ENCODE measurements at places on chromosomes 11 and 22.
A peak's percentile ranks its signal among the peaks of the same experiment; 100 is the strongest.

- no peak for DNase-seq
Observed at GRCh38 chr11:1230456-1231395, 7.9 kb downstream of the MUC5B start.

DNA sequence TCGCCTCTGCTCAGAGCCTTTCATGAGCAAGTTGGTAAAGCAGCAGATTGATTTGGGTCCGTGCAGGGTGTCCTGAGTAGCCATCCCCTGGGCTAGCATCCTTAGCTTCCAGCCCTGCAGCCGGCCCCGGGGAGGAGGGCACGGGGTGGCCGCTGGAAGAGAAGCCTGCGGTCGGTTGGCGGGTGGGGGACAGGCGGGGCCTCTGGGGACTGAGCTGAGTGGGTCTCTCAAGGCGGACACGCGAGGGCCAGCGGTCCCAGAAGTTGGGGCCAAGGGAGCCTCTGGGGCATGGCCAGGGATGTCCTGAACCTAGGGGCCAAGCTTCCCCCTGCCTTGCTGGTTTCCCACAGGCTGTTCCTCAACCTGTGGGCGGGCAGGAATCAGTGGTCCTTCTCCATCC, 143.0 kb downstream of the TBC1D22A start:
- DNase-seq = no peak

DNA sequence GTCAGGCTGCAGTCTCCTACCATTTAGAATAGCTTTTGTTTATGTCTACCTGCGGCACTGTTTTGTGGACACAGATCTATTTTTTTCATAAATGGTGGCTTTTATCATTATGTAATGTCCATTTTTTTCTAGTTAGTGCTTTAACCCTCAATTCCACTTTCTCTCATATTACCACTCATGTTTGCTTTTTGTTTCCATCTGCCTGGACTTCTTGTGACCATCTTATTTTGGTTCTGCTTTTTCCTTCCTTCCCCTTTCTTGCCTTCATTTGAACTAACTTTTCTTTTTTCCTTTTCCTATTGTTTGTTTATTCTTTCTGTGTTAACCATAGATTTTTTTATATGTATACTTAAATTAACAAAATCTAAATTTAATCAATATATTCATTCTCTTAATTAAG, 98.5 kb upstream of the SLC22A12 start:
- DNase-seq = no peak

- no peak for DNase-seq
Observed at GRCh38 chr22:18154821-18155390, 4.9 kb downstream of the USP18 start.

- DNase-seq = no peak
Observed at GRCh38 chr22:19767427-19768341, 7.1 kb downstream of the TBX1 start.

- DNase-seq = no peak
Observed at GRCh38 chr22:29115682-29116288, 43.0 kb downstream of the KREMEN1 start.

- DNase-seq = peak; percentile 85
Observed at GRCh38 chr11:10351765-10352641, 47.1 kb downstream of the ADM start.

Data from pulmonary artery endothelial cell (primary cell).